ENCODE measurements at places on chromosomes 7 and 10.

- no peak for DNase-seq
These were observed 166.3 kb upstream of the IMMP2L start for GRCh38 chr7:111728635-111728995.

DNA sequence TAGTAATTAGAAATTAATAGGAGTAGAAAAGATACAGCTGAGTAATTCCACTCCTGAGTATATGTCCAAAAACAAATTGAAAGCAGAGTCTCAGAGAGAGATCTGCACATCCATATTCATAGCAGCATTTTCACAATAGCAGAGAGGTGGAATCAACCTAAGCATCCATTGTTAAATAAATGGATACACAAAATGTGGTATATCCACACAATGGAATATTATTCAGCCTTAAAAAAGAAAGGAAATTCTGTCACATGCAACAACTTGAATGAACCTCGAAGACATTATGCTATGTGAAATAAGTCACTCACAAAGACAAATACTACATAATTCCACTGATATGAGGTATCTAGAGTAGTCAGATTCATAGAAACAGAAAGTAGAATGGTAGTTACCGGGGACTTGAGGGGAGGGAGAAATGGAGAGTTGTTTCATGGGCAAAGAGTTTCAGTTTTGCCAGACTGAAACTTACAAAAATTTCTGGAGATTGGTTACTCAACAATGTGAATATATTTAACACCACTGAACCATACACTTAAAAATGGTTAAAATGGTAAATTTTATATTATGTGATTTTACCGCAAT, 18.4 kb downstream of the VTI1A start:
- DNase-seq, result no peak

- DNase-seq, result no peak
These were observed 393.2 kb downstream of the PTPRN2 start for GRCh38 chr7:158194365-158194900.

DNA sequence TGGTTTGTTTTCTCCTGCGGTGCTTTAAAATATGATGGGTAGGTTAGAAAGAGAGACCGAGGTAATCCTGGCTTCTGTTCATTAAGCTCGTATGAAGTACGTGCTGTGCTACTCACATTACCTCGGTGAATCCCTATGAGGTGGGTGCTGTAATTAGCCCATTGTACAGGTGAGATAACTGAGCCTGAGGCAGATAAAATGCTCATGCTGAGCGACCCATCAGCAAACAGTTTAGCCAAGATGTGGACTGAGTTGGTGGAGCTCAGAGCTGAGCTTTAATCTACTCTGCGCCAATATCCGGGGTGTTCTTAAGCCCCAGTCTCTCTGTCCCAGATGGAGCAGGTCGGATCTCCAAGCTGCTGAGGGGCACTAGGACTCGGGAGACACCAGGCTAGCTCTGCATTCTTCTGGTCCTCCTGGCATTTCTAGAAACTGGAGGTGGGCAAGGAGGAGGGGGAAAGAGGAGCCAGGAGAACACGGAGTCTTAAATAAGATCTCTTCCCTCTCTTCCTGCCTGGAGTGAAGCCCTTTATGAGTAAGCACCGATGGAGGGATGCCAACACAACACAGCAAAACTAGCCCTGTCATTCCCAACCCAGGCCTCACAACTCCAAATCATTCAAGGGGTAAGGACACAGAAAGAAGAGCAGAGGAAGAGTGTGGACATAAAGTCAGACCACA, 458.5 kb downstream of the KCNMA1 start:
- DNase-seq, result peak; percentile 59

GRCh38 chr10:61973169-61973568, 71.7 kb downstream of the ARID5B start:
- no peak for DNase-seq

DNA sequence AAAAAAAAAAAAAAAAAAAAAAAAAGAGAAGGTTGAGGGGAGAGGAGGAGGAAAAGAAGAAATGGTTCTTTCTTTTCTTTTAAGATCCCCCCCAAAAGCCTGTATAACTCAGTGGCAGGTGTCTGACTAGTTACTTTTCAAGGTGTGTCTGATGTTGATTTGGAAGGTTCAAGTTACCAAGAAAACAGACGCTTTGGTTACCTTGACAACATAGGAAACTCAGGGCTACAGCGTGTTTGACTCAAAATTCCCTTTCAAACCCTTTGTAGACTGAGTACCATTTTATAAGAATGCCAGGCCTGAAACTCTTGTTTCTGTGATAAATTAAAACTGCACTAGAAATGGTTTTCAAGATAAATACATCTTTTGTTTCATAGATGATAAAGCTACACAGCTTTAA, 286.8 kb downstream of the SKIDA1 start:
- DNase-seq, result no peak

DNA sequence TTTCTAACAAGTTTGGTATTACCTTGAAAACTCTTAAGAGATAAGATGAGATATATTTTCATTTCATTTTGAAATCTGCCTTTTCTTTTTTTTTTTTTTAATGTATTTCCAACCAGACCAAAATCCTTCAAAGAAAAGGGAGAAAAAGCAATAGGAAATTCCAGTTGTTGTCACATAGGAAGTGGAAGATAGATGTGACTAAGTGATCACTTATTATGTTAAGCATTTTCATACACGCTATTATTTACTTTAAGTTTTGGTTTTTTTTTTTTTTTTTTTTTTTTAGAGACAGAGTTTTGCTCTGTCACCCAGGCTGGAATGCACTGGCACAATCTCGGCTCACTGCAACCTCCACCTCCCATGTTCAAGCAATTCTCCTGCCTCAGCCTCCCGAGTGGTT, 197.2 kb upstream of the FRMD4A start:
- DNase-seq, result no peak

DNA sequence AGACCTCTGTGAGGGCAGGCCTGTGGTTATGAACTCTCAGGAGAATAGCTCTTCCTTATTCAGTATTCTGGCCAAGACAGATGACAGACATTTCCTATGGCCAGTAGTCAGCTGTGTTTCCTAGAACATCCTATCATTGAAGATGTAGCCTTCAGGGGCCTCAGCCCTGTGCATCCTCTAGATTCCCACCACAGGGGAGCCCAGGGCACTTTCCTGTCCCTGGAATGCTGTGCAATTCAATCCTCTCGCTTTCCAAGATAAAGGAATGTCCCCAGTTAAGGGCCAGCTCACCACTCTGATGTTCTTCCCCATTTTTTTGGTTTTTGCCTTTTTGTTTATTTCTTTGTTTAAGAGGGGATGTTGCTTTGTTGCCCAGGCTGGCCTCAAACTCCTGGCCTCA, 578.8 kb upstream of the C7orf33 start:
- DNase-seq, result no peak

GRCh38 chr10:109933984-109934565, 10.8 kb upstream of the XPNPEP1 start:
- DNase-seq, result no peak

DNA sequence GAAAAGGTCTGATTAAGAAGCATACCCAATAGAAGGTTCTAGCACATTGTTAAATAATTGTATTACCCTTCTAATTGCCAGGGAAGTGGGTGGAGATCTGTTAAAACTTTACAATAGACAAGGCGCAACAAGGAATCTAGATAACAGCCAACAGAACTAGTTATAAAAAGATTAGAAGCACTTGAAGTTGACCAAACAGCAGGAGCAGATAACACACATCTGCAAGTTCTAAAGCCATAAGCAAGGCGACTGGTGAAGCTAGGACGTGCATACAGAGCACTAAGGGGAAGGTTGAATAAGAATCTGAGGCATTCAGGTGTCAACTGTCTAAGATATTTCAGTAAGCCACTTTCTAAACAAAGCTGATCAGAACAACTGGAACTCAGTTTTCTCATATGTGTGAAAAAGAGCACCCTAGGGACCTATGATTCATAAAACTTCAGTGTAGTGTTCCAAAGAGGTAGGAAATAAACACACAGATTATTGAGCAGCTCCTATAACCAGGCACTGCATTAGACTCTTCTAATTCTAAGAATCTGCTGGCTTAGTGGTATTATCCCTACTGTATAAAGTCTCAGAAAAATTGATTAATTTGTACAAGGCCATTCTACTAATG, 111.2 kb downstream of the SAMD9 start:
- DNase-seq, result no peak

GRCh38 chr7:3630081-3630480, 329.0 kb downstream of the SDK1 start:
- no peak for DNase-seq
